ENCODE measurements at places on chromosomes 6 and 20.

DNA sequence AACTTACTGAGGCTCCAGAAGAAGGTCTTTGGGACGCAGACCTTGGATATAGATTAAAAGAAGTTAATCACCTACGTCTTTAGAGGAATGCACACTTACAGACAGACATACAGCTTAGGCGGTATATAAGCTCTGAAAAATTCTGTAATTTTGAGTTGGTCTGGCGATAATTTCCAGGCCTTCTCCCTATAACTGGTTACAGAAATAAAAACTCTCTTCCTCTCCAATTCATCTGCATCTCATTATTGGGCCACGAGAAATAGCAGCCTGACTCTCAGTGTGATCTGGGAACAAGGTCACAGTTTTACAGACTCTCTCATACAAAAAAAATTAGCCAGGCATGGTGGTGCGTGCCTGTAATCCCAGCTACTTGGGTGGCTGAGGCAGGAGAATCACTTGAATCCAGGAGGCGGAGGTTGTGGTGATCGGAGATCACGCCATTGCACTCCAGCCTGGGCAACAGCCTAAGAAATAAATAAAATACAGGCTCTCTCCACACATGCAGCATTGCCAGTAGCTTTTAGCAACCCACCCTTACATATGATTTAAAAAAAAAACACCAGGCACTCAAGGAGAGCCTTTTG is 4.7 kb downstream of the ZBTB24 start:
- DNase-seq: no peak

DNA sequence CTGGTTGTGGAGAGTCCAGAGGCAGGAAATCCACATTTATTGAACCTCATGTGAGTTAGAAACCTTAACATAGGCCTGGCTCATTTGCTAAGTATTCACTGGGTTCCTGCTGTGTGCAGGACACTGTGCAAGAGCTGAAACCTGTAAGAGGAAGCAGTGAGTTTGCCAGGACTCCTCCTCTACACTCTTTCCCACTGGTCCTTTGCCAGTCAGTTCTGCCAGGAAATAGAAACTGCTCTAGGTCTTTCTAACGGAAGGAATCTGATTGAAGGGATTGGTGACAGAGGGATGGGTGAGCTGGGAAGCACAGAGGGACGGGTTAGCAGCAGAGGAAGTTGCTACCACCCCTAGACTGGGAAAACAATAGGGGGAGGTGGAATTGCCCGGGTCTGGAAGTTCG is 234.2 kb upstream of the ECI2 start:
- no peak for DNase-seq

DNA sequence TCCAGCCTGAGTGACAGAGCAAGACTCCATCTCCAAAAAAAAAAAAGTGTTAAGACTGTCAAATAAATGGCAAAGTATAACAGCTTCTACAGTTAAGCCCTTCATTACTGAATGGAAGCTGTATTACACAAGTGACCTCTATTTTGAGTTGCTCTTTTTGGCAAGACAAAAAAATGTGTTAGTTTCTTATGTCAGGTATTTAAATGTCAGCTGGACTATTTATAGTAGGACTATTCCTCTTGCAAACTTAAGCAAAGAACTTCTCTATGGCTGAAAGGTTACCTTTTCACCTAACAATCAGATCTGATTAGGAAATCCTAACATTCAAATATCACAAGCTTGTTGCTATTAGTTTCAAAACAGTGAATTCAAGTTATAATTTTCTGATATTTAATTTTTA is 12.4 kb downstream of the UBE2V1 start:
- no peak for DNase-seq

DNA sequence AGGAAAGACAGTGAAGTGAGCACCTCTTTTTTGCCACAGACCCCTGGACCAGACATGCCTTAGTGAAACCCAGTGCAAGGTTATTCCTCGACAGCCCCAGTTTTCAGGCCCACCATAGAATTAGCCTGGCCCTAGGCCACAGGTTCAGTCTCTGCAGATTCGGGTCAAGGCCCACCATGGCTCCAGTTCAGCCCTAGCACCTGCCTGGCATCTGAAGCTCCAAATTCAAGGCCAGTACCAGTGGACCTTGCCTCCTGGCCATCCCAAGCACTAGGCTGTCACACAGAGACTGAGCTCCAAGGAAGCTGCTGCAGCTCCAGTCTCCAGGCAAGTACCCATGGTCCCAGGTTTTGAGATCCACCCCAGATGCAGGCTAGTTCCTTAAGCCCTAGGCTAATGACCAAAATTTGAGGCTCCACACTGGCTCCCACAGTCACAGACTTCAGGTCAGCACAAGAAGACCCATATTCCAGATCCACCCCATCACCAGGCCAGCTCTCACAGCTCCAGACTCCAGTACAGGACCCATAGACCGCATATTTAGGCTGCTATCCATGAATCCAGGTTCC is 877.5 kb upstream of the ADGRB3 start:
- no peak for DNase-seq

GRCh38 chr6:2179950-2180349 is 65.5 kb downstream of the GMDS start:
- no peak for DNase-seq

DNA sequence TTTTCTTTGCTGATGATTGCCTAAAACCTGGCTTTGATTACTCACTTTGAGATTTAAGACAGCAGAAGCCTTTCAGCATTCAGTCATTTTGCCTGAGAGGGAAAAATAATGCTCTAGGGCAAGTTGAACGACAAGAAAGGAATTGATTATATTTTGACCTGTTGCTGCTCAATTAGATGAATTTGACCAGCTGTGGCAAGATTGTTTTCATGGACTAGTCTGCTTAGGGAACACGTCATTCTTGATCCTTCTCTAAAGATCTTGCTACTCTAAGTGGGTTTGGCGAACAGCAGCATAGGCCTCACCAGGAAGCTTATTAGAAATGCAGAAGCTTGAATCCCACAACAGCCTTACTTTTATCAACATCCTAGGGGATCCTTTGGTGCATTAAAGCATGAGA is 59.7 kb upstream of the PHACTR1 start:
- DNase-seq: peak; percentile 21

DNA sequence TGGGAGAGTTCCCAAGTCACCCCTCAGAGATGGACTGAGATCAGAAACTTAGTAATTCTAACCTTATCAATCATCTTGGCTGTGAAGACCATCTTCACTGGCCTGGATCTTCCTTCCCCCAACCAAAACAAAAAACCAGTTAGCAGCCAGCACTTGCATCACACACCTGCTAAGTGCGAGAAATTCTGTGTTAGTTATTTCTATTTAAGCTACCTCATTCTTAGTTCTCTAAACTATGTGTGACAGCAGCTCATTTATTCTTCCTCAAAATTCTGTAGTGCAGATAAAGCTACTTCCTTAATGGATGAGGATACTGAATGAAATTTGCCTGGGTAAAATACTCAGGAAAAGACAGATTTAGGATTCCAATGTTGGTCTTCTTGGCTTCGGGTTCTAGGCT is 18.2 kb upstream of the TAGAP start:
- DNase-seq: no peak

- no peak for DNase-seq
Measured at GRCh38 chr6:125718109-125718508, 31.3 kb upstream of the HEY2 start.

- DNase-seq: no peak
Measured at GRCh38 chr6:12516070-12516469, 200.5 kb upstream of the PHACTR1 start.

DNA sequence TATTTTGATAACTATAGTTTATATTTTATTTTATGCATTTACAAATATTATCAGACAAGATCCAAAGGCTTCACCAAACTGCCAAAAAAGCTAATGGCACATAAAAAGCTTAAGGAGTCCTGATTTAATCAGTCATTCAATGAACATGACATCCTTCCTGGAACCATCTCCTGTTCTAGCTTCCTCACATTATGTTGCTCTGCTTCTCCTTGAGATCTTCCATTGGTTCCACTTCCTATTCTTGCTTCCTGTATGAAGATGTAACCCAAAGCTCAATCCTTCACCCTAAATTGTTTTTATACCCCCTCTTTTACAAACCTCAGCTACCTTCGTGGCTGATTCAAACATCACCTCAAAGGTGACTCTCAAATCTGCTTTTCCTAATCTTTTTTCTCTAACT is 4.5 kb upstream of the BRD2 start:
- DNase-seq: no peak

DNA sequence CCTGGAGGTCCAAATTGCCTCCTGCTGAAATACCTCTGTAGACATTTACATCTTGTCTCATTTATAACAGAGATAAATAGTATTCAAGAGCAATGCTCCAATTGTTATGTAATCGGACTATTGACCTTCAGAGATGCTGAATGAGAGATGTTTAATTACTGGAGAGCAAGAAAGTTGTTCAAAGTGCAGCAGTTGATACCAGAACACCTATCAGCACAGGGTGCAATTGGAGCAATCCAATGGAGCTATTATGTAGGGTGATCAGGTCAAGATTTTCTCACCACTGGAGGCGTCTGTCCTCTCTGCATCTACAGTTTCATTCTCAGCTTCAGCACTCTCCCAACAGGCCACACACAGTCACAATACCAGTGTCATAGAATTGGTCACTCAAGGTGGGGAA is 19.5 kb upstream of the TMX4 start:
- DNase-seq: no peak

DNA sequence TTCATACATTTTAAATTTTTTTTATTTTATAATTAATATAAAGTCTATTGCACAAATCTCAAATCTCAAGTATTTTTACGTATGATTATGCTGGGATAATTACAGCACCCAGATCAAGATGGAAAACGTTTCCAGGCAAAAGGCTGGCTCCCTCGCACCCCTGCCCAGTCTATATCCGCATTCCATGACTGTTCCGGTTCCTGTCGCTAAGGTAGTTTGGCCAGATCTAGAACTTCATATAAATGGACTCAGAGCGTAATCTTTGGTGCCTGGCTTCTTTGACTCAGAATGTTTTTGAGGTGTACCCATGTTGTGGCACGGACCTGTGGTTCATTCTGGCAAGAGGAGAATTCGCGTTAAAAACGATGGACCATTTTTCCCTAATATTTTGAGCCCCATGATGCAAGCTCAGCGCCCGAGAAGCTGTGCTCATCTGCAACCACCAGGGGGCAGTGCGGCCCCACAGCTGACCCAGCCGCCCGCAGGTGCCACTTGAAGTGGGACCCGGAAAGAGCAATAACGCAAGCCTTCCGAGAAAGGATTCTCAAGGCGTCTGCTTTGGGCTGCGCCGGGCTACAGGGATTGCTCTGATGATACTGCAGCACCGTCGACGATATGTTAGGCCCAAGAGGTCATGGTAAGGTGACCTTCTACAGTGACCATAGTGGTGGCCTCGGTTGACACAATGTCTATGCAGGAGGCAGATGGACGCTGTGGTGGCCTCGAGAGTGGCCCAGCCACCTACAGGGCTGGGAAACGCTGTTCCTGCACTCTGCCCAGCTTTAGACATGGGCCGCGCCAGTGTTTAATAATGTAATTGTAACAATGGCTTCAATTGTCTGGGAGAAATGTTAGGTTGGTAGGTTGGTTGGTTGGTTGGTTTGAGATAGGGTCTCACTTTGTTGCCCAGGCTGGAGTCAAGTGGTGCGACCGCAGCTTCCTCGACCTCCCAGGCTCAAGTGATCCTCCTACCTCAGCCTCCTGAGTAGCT is 160.1 kb downstream of the ZMYND8 start:
- peak; percentile 19 for DNase-seq

DNA sequence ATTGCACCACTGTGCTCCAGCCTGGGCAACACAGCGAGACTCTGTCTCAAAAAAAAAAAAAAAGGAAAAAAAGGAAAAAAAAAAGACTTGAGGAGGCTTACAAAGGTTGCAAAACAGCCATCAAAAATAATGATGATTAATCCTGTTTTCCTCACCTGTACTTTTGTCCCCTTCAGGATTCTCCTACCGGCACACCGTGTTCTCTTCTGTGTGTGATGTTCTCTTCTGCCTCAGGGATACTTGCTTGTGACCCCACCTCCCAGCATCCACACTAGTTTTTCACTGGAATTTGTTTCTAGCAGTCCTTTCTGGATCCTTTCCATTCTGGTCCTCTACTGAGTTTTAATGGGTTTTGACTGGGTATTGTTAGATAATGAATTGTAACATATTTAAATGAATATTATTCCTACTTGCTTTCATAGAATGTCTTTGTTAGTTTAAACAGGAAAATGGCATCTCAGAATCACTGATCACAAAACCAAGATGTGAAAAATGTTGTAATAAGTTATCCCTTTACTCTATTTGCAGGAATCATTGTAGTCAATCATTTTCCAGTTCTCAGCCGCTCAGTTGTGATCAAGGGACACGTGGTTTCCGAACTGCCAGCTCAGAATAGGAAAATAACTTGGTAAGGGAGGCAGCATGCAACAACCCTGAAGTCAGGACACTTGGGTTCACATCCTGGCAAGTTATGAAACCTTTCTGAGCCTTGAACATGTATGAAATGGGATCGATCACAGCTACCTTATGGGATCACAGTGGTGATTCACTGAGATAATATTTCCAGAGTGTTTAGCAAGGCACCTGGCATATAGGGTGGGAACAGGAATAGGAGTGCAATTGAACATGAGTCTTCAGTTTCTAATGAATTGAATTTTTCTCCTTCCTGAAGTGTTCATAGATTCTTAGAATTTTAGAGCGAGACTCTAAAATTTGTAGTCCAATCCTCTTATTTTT is 8.5 kb downstream of the C6orf89 start:
- DNase-seq: no peak

DNA sequence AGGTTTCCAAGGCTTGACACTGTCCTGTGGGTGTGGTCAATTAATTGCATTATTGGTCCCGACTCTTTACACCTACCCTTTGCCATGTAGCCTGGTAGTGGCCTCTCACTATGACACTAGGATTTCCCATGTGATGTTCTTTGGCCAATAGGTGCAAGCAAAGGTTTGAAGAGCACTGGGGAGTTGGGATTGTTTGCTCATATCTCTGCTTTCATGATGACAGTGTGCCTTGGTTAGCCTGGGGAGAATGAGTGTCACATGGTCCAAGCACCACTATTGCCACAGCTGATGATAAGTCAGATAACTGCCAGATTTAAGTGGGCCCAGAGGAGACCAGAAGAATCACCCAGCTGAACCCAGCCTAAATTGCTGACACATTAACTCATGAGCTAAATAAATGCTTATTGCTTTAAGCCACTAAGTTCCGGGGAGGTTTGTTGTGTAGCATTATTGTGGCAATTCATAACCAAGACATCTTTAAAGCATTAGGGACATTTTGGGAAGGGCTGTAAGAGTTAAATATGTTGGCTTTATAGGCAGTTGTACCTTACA is 17.2 kb upstream of the SCP2D1 start:
- DNase-seq: no peak

GRCh38 chr6:37027036-37027720 is 21.7 kb downstream of the FGD2 start:
- DNase-seq: no peak

GRCh38 chr6:35425284-35425683 is 26.9 kb upstream of the FANCE start:
- peak; percentile 62 for DNase-seq

DNA sequence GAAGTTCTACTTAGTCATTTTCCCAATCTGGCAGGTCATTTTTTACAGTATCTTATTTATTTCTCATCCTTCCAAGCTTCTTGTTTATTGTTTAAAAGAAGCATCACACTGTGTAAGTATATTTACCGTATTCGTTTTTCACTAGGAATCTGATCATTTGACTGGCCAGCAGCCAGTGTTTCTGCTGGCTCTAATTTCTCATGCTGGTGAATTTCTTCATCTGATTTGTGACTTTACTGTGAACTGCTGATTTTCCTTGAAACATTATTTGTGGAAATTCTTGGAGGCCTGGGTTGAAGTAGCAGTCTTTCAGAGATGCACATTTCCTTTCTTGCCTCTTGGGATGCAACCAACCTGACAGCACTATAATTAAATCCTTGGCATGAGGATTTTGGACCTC is 65.9 kb downstream of the PREP start:
- DNase-seq: no peak

Data from HFF-Myc (cell line).